Muscle of leg (tissue), 16 donors: ENCODE measurements at places on chromosomes 5 and 9. TPM values are rescaled to one million over a fixed set of nuclear protein-coding genes. Genes with fewer than 3 reads are reported as not detected.

DBH gene
- not detected for total RNA-seq

DNA sequence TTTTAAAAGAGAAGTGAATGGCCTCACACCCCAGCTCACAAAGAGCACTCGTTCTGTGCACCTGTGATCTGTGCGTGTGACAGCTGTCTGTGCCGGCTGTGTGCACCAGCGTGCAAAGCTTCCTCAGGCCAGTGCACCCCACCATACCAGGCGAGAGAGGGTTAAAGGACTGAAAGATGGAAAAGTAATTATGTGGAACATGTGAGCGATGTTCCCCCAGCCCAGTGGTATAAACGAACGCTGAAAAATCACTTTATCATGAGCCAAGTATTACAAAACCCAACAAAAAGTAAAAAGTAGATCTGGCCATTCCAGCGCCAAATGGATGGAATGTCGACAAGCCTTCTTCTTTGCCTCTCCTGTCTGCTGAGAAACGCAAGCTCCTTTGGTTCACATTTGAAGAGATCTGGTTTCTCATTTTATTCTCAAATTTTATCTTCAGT, 53.7 kb downstream of the IPPK start:
- H3K27me3 ChIP-seq: no peaks in the 10 kb centered on the region
- peak overlapping the region; percentile 93 for H3K27ac ChIP-seq
- H3K4me3 ChIP-seq: no peak overlapping the region
- H3K4me1 ChIP-seq: peaks cover 59% of the 10 kb centered on the region
- DNase-seq: peak; percentile 94
- H3K36me3 ChIP-seq: peaks cover 46% of the 10 kb centered on the region

DNA sequence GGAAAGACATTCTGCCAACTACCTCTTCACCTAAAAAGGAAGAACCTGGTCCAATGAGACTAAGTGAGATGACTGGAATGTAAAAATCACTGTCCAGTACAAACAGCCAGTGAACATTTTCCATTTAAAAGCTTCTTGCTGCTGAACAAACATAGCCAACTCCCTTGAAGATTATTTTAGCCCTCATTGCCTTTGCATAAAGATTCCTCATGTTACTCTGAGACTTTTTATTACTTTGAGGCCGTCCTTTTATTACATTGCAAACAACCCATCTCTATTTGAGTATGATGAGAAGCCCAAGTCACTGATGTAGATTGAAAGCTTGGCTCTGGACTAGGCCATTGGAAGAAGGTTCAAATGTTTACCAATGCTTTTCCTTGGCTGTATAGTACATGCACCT, 649.8 kb downstream of the CETN3 start:
- no peaks in the 10 kb centered on the region for H3K4me1 ChIP-seq
- H3K27me3 ChIP-seq: no peaks in the 10 kb centered on the region
- H3K4me3 ChIP-seq: no peak overlapping the region
- DNase-seq: peak; percentile 70

MZB1 gene
- total RNA-seq: 0.62 TPM

DNA sequence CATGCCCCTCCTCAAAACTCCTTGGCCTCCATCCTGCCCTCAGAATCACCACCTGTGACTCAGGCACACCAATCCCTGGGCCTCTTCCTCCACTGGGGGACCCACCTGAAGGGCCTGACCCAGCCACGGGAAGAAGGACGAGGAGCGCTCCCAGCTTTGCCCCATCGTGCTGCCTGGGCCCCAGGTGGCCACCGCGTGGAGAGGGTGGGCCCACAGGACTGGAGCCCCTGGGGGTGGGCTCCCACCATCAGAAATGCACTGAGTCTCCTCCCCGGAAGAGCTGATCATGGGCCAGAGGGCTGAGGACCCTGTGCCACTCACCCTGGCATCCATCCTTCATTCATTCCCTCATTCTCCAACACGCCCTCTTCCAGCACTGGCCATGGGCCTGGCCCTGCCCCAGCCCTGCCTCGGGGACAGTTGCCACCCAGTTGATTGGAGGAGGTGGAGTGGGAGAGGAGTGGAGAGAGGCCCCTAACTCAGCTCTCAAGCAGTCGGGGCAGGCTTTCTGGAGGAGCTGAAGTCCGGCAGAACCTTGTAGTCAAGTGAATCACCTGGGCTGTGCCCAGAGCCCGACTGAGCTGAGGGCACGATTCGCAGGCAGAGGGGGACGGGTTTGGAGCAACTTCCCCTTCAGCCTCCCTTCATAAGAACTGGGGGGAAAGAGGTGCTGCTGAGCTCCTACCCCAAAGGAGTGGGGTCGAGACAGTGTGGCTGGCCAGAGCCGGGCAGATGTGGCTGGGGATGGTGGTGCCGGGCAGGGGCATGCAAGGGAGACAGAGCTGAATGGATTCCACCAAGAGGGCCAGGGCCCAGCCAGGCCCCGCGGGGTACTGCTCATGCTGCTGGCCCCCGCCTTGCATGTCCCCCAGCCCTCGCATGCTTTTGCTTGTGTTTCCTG, 29.6 kb downstream of the DNM1 start:
- H3K4me3 ChIP-seq: no peak overlapping the region
- H3K4me1 ChIP-seq: no peaks in the 10 kb centered on the region
- H3K36me3 ChIP-seq: no peaks in the 10 kb centered on the region
- peak overlapping the region; percentile 72 for H3K27ac ChIP-seq
- H3K27me3 ChIP-seq: no peaks in the 10 kb centered on the region
- no peak for DNase-seq

DNA sequence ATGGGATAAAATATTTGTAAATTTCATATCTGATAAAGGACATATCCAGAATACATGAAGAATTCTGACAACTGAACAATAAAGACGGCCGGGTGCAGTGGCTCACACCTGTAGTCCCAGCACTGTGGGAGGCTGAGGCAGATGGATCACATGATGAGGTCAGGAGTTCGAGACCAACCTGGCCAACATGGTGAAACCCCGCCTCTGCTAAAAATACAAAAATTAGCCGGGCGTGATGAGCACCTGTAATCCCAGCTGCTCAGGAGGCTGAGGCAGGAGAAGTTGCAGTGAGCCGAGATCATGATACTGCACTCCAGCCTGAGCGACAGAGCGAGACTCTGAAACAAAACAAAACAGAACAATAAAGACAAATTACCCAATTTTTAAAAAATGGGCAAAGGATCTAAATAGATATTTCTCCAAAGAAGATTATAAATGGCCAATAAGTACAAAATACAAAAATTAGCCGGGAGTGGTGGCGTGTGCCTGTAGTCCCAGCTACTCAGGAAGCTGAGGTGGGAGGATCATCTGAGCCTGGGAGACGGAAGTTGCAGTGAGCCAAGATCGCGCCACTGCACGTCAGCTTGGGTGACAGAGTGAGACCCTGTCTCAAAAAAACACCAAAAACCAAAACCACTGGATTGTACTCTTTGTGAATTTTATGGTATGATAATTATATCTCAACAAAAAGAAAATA, 9.6 kb upstream of the NSD1 start:
- H3K27me3 ChIP-seq: no peaks in the 10 kb centered on the region
- no peaks in the 10 kb centered on the region for H3K4me1 ChIP-seq
- no peak overlapping the region for H3K4me3 ChIP-seq
- DNase-seq: no peak
- H3K27ac ChIP-seq: no peak overlapping the region
- H3K36me3 ChIP-seq: no peaks in the 10 kb centered on the region

DNA sequence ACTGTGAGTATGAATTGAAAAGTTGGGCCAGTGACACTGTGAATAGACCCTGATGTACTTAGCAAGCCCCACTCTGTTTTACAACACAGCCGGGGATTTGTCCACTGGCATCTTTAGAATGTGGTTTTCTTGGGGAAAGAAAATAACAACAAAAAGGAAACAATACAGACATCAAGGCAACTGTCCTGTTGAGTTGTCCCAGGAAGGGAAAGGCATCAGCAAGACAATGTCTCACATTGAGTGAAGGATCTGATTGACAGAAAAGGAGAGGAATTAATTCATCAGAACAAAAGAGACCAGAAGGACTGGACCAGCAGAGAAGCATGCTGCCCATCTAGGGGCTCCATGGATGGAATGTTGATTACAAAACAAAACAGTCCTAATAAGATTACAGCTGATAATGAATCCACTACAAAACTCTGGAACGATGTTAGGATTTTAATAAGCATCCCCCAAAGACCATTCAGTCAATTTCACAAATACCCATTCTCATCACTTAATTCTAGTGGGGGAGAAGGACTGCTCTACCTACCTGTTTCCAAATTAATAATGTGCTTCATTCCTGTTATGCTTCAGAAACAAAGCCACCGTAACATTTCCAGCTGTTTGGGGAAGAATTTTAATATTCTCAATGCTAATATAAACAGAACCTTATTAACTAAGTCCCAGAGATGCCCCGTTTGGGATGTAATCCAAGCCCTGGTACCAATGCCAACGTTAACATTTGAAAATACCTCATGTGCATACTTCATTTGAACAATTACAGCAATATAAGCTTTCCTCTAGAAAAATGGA, 298.0 kb downstream of the SPOCK1 start:
- no peaks in the 10 kb centered on the region for H3K36me3 ChIP-seq
- H3K4me1 ChIP-seq: no peaks in the 10 kb centered on the region
- H3K27ac ChIP-seq: no peak overlapping the region
- DNase-seq: no peak
- no peaks in the 10 kb centered on the region for H3K27me3 ChIP-seq

DNA sequence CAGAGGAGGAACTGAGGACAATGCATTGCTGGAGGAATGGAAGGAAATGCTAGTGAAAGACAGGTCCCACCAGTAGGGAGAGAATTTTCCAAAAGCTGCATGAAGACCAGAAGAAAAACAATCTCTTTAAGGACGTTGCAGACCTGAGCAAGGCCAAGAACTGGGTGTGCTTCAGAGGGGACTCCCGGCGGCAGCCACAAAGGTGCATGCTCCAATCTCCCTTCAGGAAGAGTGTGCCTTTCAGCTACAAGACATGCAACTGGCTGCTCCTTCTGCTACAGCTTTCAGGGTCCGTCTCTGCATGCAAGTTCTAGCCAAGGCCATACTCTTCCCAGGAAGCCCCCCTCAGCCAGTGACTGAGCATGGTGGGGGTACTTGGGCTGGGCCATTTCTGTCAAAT, 62.9 kb downstream of the SFXN1 start:
- no peak overlapping the region for H3K4me3 ChIP-seq
- no peak overlapping the region for H3K27ac ChIP-seq
- H3K36me3 ChIP-seq: no peaks in the 10 kb centered on the region
- H3K4me1 ChIP-seq: no peaks in the 10 kb centered on the region
- H3K27me3 ChIP-seq: no peaks in the 10 kb centered on the region
